Glomerular endothelial cell (primary cell): ENCODE measurements at places on chromosomes 3 and 15.

DNA sequence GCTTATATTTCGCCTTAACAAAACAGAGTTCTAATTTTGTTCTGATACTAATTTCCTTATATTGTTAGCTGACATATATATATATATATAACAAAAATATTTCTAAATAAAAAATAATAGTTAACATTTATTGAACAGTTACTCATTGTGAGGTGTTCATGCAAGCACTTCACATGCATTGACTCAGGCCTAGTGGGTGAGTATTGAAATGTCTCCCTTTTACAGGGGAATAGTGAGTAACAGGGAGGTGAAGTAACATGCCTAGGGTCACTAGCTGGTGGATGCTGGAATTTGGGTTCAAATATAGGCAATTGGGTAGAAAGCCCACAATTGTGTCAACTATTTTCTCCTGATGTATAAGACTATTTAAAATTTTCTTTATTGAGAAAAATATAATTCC lies 102.6 kb upstream of the ZPLD1 start:
- no peak for DNase-seq

DNA sequence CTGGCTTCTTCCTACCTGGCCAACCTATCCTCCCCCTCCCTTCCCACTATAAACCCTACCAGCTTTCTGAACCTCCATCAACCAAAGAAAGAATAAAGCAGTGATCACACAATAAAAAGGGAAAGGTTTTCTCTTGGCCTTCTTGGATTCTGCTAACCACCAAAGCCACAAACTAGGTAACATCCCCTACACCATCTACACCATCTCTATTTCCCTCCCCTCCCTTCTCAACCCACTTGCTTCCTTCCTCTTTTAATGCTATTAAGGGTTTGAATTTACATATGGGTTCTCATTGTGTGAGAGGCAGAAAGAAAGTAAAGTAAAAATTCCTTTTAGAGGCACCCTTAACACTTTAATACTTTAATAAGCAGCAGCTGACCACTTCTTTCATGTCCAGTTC lies 25.8 kb upstream of the RSL24D1 start:
- no peak for DNase-seq

- no peak for DNase-seq
Observed at GRCh38 chr3:168624892-168625448, 529.2 kb upstream of the GOLIM4 start.

DNA sequence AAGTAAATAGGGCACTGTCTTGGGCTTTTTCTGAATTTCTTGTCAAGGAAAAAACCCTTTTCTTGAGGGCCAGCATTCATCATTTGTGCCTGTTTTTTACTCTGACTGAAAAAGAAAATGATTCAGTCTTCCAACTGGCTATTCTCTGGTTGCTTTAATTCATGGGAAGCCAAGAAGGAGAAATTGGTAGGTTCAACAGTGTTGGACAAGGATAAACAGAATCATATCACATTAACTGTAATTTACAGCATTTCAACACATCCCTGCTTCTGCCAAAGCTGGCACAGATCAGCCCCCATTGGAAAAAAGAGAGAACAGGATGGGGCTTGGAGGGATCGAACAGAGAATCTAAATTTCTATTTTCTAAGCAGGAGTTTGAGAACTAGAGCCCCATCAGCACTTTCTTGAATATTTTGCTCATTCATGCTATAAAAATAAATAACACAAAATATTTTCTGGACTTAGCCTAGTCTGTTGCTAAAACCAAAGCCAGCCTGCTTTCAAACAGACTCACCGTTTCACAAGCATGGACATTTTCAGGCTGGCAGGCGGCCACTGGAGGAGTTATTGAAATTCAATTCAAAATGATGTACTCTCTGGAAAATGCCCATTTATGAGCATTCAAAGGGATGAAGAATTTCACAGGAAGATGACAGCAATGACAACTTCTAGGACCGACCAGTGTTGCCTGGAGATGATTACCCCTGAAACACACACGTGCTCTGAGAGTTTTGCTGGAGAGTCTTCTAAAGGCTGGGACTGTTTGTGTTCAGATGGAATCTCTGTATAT lies 181.2 kb downstream of the WNT5A start:
- no peak for DNase-seq

DNA sequence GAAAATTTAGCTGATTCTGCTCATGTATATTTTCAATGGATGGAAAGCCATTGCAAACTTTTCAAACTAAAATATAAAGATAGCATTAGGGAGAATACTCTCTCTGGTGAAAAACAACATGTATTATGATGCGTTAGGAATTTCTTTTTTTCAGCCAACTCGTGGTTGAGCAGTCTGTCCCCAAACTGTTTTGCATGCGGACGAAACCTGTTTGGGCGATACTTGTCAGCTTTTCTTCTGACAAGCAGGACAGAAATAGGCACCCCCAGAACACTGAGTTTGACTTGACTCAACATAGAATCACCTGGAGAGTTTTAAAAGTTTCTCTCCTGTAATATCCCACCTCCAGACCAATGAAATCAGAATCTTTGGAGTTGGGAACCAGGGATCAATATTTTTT lies 417.5 kb upstream of the TPRG1 start:
- no peak for DNase-seq

DNA sequence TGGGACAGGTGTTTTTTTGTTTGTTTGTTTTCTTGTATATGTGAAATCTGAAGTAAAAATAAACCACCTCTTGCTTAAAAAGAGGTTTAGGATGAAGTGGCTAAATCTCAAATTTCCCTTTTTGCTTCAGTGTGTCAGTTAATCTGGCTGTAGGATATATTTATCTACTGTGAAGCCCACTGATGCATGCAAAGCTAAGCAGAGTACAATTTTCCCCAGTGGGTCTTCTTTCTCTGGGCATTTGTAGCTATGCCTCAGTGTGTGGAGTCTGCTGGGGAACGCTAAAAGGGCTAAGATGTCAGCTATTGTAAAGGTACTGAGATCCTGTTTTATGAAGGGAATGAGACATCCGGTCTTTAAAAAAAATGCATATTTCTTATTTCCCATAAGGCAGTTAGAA lies 190.6 kb downstream of the TCF12 start:
- DNase-seq = no peak

DNA sequence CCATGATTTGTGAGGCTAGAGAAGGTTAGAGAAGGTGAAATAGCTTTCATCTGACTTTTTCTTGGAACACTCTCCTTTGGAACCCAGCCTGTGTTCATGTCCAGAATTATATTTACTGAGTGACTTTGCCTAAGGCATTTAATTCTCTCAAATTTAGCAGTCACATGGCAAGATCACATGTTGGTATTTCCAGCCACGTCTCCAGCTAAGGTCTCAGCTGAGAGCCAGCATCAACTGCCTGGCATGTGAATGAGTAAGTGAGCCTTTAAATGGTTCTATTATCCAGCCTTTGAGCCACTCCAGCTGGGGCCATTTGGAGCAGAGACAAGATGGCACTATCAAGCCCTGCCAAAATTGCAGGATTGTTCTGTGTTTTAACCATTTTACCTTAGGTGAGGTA lies 130.2 kb upstream of the SGO1 start:
- DNase-seq = no peak

GRCh38 chr15:71736286-71736947 lies 73.9 kb upstream of the NR2E3 start:
- DNase-seq = no peak

DNA sequence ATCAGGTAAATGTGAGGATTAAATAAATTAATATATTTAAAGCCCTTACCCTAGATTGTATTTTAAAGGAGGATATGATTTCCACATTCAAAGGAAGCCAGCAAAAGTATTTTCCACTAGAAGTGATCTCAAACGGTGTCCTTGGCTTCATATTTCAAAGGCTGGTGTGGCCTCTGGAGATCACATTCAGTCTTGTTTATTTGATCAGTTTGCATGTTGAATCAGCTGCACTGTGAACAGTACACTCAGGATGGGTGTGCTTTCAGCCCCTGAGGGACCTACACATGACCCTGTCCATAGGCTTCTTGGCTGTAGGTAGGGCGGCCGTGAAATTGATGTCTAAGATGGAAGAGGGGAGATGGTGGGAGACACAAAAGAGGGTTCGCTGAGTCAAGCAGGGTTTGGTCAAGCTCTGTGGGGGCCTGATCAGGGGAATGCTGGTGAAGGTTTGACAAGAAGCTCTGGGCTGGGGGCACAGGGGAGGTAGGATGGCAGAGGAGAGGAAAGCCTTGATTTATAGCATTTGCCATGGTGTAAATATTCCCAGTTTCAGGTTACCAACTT lies 21.9 kb downstream of the CYP8B1 start:
- DNase-seq = no peak

DNA sequence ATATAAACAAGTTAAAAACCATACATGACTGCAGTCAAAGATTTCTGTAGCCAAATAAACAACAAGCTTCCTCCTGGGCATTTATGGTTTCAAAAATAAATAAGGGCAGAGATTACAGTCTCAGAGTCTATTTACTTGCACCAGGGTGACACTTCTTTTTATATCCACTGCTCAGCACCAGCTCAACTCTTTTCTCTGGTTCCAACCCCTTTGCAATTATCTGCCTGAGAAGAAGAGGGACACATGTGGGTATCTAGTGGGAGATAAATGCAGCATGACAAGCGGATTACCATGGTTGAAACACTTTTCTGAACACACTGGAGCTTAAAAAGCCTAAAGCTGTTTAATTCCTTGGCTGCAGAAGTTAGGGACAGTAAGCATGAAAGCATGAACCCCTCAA lies 311.5 kb downstream of the CNTN3 start:
- DNase-seq = no peak

GRCh38 chr3:137737208-137737607 lies 26.9 kb upstream of the SOX14 start:
- no peak for DNase-seq

GRCh38 chr3:47475029-47475569 lies 642 bp downstream of the SCAP start:
- no peak for DNase-seq

DNA sequence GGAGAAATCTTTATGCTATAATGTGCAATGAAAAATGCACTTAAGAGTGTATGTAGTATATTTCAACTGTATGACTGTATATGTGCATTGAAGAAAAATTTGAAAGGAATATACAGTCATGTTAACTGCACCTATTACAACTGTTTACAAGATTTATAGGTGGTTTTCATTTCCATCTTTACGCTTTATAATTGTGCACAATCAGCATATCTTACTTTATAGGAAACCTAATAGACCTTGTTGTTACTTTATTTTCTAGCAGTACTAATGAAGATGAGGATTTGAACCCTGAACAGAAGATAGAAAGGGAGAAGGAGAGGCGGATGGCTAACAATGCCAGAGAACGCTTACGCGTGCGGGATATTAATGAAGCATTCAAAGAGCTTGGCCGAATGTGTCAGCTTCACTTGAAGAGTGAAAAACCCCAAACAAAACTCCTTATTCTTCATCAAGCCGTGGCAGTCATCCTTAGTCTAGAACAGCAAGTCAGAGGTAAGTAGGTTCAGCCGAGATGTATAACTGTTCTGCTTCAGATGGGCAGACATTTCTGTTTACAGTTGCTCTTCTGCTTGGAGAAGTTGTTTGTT lies 103.4 kb upstream of the CGNL1 start:
- no peak for DNase-seq

DNA sequence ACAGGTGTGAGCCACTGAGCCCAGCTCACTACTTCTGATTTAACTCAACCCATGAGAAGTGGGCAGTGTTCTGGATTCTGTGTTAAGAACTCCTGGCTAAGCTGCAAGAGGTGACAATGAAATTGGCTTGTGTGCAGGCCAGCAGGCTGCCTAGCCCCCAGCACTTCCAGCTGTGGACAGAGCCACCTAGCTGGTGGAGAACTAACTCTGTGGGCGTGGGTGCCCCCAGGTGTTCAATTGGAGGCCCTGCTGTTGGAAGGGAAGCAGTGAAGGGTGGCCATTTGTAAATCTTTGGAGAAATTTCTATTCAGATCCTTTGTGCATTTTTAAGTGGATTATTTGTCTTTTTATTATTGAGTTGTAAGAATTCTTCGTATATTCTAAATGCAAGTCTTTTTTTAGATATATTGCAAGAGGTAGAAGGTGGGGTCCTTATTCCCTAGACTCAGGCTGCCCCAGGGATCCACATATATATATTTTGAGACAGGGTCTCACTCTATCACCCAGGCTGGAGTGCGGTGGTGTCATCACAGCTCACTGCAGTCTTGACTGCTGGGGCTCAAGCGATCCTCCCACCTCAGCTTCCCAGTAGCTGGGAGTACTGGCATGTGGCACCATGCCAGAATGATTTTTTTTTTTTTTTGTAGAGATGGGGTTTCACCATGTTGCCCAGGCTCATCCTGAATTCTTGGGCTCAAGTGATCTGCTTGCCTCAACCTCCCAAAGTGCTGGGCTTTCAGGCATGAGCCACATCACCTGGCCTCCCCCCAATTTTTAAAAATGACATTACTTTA lies 7.2 kb upstream of the SCAMP5 start:
- DNase-seq = no peak

DNA sequence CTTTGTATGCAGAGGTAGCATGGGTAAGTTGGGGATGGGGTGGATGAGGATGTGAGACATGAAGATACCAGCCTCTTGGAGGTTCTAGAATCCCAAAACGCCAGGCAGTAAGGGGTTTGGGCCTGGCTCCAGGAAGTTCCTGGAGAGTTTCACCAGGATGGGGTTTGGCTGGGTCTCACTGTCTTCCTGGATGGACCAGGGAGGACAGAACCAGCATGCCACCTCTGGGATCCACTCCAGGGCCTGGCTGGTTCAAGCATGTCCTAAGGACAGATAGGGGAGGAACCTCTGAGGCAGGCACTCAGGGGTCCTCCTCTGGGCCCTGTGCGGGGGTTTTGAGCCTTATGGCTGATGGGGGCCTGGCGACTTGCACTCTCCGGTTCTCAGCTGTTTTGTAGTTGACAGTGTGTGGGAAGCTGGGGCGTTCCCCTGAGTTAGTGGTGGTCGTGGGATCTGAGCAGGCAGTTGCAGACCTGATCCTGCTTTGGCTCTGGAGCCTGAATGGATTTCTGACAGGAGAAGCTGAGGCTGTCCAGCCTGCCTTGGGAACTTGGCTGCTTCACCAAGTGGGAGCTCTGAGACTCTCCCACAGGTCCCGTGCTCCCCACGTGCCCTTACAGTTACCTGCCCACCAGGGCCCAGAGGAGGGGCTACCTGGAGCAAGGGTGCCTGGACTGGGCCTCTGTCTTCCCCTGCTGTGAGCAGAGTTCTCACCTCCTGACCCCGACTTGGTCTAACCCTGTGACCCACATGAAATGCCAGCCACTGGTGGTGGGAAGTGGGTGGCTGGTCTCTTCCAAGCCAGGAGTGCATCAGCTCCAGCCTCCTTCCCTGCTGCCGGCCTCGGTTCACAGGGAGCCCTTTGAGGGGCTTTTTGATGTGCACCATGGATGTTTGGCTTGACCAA lies 128.4 kb downstream of the EEFSEC start:
- DNase-seq = no peak

- DNase-seq = no peak
Observed at GRCh38 chr3:161025911-161026310, 79.2 kb downstream of the B3GALNT1 start.
